ENCODE measurements at places on chromosomes 13 and 19.
A peak's percentile ranks its signal among the peaks of the same experiment; 100 is the strongest.

GRCh38 chr19:10238172-10238783 is 7.1 kb upstream of the S1PR2 start:
- no peak for DNase-seq

GRCh38 chr19:1402411-1403070 is 1.2 kb upstream of the GAMT start:
- DNase-seq = no peak

DNA sequence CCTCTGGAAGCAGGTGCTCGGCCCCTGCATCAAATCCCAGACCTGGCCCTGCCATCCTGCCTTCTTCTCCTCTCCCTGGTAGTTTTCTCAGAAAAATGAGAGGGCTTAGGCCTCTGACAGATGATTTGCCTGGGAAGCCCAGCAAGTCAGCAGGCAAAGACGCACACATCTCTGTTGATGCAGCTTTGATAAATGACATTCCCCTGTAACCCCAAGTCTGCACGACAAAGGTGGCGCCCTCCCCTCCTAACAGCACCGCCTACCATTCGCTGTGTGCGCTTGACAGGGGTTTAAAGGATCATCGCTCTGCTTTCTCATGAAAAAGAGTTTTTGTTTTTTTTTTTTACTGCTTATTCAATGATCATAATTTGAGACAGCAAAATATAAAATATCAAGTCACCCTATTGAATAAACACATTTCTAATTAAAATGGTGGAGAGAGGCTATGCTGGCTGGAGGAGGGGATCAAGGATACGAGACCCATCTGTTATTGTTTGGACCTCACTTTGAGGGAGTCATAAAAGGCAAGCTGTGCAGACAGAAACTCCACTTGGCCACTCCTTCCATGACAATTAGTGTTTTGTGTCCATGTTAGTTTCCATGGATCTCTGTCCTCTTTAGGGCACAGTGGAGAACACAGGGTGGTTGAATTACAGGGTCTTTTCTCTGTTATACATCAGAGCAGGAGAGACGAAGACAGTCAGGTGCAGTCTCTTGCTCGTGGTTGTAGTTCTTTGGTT is 126.1 kb downstream of the FGF9 start:
- no peak for DNase-seq

GRCh38 chr13:27446986-27447583 is 3.3 kb downstream of the MTIF3 start:
- DNase-seq = no peak

GRCh38 chr19:14519245-14519859 is 1.2 kb upstream of the DNAJB1 start:
- DNase-seq = no peak

DNA sequence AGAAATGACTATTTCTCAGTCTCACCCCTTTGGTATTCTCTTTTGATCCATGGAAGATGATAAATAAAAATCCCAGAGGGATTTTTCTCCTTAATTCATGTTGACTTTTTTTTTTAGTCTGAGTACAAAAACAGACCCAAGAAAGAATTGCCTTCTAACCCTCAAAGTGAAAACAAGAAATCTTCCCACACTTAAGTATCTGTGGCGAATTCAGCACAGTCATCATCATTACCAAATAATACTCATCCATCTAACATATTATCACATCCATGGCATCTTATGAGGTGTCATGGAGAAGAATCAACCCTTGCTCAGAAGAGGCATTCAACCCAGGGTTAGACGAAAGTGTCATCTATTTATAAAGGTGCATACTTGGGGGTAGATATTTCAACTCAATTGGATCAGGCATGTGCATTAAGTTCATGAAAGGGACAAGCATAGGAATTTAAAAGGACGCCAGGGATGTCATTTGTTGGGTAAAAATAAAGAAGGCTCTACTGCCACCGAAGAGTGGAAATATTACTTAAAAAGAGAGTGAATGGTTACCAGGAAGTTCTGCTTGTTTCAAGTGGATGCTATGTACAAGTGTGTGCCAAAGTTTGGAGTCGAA is 101.9 kb downstream of the FLT1 start:
- no peak for DNase-seq

DNA sequence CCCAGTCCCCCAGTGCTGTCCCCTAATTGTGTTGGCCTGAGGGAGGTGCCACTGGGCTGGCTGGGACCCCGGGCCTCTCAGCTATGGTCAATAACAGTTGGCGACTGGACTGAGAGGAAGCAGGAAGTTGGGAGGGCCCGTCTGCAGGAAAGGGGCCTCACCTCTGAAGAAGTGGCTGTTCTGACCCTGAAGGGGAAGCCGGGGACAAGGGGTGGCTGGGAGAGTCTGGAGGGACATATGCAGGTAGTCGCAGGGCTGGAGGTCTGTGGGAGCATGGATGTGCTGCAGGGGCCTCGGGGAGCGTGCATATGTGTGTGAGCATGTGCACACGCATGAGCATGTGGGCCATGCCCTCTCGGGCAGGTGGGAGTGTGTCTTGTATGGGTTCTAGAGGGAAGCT is 5.9 kb downstream of the PKN1 start:
- DNase-seq = no peak

- DNase-seq = no peak
Measured at GRCh38 chr13:48233889-48234488, 983 bp downstream of the ITM2B start.

DNA sequence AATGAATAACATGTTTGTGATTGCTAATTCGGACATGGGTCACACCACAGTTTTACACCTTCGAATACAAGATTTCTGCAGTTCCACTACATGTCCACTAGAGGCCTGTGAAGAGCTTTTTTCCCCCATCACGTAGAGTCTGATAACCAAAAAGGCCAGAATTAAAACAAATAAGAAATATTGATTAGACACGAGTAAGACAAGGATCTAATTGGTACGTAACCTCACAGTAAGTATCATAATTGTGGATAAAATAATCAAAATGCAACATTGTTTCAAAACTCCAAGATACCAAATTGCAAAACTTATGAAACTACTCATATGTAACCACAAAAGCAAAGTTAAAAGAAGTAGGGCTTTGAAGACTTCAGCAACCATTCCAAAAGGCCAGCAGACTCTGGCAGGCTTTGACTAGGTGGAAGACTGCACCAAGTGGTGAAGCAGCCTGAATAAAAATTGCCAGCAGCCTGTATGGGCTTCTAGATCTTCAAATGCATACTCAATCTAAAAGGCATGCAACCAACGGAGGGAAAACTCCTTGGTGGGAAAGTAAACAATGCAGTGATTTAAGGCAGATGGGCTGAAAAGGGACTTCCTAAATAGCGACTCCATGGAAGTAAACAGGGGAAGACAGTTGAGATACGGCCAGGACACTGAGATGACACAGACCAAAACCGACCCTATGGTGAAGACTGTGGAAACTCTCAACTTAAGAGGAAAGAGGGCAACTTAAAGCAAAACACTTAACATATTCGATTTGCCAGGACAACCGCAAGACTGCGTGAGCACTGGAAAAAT is 56.7 kb downstream of the STARD13 start:
- peak; percentile 27 for DNase-seq

DNA sequence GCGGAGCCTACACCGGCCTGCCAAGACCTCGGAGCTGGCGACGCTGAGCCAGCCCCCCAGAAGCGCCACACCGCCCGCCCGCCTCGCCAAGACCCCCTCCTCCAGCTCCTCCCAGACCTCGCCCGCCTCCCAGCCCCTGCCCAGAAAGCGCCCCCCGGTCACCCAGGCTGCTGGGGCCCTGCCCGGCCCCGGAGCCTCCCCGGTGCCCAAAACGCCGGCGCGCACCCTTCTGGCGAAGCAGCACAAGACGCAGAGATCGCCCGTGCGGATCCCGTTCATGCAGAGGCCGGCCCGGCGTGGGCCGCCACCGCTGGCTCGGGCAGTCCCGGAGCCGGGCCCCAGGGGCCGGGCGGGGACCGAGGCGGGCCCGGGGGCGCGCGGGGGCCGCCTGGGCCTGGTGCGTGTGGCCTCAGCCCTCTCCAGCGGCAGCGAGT is 10.2 kb downstream of the C19orf25 start:
- peak; percentile 26 for DNase-seq

DNA sequence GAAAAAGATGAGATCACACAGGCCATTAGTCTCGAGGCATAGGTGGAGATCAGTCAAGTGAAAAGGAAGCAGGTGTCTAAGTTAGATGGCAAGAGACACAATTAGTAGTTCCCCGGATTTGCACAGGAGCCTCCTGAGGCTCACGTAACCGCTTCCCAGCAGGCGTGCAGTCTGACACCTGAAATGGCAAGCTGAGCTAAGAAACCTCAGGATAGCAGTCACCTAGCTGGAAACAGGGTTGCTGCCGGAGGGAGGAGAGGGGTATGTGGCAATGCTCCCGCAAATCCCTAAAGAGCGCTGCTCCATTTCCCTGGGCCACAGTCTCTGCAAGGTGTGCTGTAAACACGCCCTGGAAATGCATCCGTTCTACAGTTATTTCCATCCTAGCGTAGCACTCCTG is 1151.0 kb downstream of the DIAPH3 start:
- peak; percentile 99 for DNase-seq

- DNase-seq = no peak
Measured at GRCh38 chr19:58085348-58085875, 12.6 kb downstream of the ZSCAN18 start.

- DNase-seq = no peak
Measured at GRCh38 chr13:94233401-94233800, 246.1 kb downstream of the DCT start.

DNA sequence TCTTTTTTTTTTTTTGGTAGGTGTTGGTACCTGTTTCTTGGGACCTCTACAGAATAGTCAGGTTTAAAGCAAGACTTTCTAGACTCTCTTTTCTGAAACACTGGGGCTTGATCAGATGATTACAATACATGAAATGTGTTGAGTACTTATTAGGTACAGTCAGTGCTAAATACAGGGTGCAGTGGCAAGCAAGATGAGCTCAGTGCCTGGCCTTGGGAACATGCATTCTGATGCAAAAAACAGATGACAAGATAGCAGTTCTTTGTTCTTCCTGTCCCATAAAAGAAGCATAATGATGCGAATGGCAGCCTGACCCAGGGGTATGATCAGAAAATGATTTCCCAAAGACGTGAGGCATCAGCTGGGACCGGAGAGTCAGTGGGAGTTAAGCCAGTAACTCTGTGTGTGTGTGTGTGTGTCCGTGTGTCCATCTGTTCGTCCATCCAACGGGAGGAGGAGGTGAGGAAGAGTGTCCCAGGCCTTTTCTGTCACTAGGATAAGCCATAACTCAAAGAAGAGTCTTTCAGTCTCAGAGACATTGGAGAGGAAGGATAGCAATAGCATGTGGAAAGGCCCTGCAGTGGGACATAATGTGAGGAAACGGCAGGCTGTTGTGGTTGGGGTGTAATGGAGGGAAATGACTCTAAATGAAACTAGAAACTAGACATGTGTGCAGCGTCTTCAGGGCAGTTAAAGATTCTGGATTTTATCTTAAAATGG is 32.2 kb downstream of the SLAIN1 start:
- no peak for DNase-seq

DNA sequence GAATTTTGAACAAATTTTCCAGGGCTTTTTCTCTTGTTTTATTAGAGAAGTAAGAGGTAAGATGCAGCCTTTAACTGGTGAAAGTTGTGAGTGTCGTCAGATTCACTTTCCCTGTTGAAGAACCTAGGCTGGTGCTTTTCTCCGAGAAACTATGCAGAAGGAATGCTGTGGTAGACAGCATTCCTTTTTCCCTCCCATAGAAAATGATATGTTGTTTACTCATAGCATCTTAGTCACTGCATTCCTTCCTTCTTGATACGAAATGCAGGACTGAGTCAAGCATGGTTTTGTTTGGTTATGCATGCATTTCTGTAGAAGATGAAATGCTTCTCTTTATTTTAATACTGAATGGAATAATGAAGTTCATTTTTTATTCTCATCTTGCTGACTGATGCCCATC is 3.4 kb downstream of the ITGBL1 start:
- DNase-seq = no peak

DNA sequence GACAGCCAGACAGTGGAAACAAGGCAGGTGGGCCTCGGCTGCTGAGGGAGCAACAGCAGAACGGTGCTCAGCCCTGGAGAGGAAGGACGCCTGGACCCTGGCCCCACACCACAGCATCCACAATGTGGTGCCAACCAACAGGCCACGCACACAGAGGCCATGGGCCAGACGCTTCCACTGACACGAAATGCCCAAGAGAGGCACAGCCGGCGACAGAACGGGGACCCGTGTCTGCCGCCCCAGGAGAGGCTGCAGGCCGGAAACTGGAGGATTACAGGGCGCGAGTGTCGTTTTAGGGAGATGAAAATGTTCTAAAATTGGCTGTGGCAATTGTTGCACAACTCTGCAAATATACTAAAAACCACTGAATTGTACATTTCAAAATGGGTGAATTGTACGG is 69.7 kb downstream of the RASA3 start:
- no peak for DNase-seq

DNA sequence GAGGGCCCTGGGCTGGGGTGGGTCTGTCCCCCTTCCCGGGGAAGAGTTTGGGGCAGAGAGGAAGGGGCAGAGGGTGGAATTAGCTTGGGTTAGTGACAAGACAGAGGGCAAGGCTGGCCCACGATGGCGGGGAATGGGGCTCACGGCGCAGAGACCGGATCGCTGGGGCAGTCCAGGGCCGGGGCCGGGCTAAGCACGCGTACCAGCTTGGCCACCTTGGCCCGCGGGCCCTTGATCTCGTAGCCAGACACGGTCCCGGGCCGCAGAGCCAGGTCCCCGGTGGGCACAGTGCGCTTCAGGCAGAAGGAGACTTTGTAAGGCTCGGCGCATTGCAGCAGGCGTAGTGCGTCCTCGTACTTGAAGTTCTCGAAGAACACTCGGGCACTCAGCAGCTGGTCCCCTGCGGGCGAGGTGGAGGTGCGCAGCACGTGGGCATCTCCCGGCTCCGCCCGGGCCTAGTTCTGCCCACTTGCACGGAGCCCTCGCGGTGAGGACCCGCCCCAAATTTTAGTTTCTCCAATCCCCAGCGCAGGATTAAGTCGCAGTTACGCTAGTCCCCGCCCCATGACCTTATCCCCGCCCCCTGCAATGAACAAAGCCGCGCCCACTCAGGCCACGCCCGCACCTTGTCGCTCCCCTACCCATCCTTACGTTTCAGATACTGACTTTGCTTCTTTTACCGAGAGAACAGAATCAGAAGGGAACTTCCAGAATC is 8.6 kb upstream of the HIPK4 start:
- DNase-seq = no peak

DNA sequence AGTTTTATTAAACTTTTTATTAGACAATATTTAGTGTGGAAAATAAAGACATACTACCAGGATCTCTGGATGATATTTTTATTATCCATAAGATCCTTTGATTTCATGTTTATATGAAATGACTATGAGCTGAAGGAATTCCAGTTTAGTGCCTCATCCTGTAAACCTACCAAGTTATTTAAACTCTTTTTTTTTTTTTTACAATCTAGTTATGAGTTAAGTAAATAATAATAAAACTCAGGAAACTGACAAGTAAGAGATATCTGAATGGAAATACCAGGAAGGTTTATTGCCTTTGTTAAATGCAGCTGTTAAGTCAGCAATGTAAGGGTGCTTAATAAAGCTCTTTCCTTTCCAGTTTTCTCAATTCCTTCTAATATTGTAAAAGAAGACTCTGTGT is 53.9 kb downstream of the RXFP2 start:
- no peak for DNase-seq
